ENCODE measurements at places on chromosomes 12 and 14. TPM values are rescaled to one million over a fixed set of nuclear protein-coding genes. Genes with fewer than 3 reads are reported as not detected.

- DNase-seq: peak; percentile 98
These were observed 29.6 kb downstream of the EEA1 start for GRCh38 chr12:92899386-92900001.

Gene KRT72
- not detected for total RNA-seq

Gene OR10AD1
- total RNA-seq: not detected

- peak; percentile 37 for DNase-seq
These were observed 4.2 kb upstream of the PLEKHA5 start for GRCh38 chr12:19125325-19125724.

DNA sequence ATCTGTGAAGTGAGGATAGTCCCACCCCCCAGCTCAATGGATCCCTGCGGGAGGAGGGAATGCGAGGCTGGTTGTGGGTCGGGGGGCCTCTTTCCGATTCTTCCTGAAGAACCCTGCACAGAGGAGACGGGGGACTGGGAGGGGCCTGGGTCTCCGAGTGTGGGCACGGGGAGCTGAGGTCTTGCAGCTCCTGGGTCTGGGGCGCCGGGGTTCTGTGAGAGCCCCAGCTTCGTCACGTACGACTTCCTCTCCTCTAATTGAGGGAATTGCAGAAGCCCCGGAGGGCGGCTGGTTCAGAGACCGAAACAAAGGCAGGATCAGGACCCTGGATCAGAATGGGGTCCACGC, 66.6 kb downstream of the DIO3 start:
- DNase-seq: no peak

Gene KRT74
- not detected for total RNA-seq

GRCh38 chr14:71554959-71555612, 377.1 kb upstream of the RGS6 start:
- DNase-seq: no peak

GRCh38 chr12:12333407-12334366, 16.4 kb downstream of the MANSC1 start:
- DNase-seq: peak; percentile 81

DNA sequence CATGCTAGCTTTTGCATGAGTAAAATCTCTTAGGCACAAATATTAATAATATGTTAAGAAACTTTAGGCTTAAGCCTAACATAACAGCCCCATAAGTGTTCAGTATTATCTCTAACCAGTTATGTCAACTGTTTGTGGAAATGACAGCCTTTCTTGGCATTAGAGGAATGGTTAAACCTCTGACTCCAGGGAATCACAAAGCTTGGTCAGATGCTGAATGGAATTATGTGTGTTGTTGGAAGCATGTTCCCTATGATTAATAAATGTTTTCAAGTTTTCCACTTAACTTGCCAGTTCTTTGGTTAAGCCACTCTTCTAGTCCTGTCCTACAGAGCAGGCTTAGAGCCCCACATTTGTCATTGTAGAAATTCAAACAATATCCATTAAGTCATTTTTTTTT, 17.0 kb downstream of the PSEN1 start:
- DNase-seq: no peak

DNA sequence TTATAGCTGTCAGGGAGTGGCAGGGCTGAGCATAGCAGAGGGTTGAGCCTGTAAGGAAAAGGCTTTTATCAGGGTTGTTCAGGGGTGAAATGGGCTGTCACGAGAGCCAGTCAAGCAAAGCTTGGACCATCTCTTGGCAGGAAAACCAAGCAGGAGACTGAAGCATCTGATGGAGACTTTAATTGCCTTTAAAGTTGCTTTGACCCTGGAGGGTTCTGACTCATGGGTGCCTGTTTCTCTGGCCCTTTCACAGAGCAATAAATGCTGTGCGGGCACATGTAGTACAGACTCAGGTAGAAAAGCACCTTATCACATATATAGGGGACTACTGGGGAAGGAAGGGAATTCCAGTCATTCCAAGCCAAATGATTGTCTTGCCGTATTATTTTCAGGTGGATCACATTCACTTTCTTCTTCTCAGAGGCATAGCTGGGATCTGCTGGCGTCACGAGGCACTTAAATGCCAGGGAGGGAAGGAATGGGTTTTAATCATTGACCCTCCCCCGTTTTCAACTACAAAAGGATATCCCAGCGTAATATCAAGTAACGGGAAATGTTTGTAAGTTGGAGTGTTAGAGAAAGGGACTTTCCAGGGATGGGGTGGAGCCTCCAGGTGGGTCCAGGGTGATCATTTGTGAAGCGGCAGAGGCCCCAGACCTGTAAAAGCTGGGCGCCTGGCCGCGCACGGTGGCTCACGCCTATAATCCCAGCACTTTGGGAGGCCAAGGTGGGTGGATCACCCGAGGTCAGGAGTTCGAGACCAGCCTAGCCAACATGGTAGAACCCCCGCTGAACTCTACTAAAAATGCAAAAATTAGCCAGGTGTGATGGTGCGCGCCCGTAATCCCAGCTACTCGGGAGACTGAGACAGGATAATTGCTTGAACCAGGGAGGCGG, 34.9 kb downstream of the PLEKHD1 start:
- DNase-seq: no peak

DNA sequence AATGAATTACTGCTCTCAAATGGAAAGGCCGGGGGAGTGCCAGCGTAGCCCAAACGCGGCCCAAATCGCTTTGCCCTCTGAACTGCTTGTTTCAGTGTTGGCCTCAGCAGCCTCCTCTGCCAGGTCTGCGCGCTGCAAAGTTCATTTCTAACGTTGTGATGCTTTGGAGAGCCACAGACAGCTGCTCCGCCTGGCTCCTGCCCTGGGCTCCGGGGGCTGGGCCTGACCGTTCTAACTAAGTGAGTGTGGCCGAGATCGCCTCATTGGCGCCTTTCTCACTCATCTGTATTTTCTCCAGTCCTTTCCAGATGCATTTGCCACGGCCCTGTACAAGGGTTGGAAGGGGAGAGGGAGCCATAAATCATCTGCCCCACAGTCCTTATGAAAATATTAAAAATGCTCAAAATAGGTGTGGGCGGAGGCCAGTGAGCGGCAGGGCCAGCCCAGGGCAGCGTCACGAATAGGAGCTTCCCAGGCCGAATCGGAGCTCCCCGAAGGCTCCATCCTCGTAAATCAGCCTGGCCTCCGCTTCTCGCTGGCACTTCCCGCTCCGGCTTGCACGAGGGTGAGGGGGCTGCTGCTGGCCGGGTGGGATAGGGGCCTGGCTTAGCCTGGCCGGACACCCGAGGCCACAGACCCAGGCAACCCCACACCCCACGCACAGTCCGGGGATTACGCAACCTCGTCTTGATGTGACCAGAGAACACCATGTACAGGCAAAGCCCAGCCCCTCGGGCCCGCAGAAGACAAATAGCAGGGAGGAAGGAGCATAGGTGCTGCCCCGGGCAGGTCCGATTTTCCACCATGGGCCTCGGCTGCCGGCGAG, 196.6 kb upstream of the DIO3 start:
- DNase-seq: no peak

Gene NTN4
- 9.9 TPM for total RNA-seq

Gene CCDC175
- not detected for total RNA-seq

GRCh38 chr14:34237677-34238076, 224.4 kb downstream of the SPTSSA start:
- no peak for DNase-seq

GRCh38 chr12:47977772-47978597, 14.6 kb downstream of the TMEM106C start:
- no peak for DNase-seq

DNA sequence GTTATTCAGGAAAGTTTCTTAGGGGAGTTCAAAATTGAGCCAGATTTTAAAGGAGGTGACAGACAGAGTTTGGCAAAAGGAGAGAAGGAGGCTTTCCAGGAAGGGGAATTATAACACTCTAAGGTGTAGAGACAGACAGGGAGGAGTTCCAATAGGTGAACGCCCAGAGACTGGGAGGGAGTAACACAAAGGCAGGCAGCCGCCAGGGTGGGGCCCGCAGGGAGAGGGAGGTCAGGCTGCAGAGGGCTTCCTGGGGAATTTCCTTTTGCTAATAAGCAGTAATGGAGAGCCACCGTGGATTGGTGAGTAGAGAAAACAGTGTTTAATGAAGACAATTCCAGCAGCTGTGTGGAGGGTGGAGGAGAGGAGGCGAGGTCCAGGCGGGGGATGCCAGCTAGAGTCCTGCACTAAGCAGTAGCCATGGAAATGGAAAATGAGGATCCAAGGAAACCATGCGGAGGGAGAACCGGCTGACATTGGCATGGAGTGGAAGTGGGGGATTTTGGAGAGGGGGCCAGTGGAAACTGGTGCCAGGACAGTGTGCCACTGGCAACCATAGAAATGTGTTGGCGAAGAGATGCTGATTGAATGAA, 22.2 kb downstream of the GRIN2B start:
- DNase-seq: no peak

- DNase-seq: no peak
These were observed 31.6 kb downstream of the SENP1 start for GRCh38 chr12:48074266-48074665.

GRCh38 chr12:84247931-84248330, 664.7 kb downstream of the SLC6A15 start:
- DNase-seq: no peak

DNA sequence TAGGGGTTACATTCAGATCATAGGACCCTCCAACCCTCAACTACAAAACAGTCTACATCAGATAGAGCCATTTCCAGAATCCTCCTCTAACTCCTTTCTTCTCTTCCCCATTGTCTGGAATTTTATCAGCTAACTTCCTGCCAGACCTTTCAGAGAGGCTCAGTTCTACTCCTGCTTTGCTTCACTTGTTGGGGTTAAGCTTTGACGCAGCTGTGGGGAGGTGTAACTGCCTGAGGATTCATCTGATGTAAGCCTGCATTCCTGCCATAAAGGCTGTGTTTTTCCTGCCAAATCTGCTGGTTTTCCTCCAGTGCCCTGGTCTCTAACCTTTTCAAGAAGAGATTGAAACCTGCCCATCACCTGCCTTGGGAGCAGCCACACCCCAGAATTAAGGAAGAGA, 16.9 kb downstream of the DHRS2 start:
- no peak for DNase-seq

Gene CCDC184
- total RNA-seq: 0.29 TPM

Gene CIDEB
- total RNA-seq: not detected

GRCh38 chr14:103206023-103206481, 82.8 kb downstream of the TNFAIP2 start:
- no peak for DNase-seq

GRCh38 chr12:121748218-121748570, 35.6 kb downstream of the TMEM120B start:
- peak; percentile 29 for DNase-seq

DNA sequence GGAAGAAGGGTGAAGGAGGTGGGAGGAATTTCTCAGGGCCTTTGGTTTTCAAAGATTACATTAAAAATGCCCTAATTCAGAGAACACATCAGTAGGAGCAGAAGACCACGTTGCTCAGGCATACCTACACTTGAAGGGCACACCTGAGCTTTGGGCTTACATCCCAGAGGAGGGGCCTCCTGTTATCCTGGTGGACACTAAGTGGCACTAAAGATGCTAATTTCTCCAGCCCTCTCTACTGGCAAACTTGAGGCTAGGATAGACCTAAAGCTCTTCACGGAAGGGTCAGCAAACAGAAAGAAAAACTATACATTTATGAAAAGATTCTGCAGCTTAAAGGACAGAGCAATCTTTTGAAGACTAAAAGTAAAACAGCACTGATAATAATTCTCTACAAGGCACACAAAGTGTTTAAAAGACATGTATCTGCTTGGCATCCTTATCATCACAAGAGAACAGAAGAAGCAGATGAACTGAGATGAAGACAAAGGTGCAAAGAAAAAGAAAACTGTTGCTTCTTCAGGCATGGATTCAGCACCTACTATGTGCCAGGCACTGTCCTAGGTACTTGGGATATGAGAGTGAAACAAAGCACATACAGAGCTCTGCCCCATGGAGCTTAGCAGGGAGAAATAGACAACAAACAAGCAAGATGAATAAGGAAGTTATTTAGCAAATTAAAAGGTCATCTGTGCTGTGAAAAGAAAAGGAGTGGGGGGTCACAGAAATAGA, 137.5 kb downstream of the NUAK1 start:
- DNase-seq: no peak

GRCh38 chr14:92846162-92846897, 52.2 kb downstream of the GOLGA5 start:
- DNase-seq: peak; percentile 71

DNA sequence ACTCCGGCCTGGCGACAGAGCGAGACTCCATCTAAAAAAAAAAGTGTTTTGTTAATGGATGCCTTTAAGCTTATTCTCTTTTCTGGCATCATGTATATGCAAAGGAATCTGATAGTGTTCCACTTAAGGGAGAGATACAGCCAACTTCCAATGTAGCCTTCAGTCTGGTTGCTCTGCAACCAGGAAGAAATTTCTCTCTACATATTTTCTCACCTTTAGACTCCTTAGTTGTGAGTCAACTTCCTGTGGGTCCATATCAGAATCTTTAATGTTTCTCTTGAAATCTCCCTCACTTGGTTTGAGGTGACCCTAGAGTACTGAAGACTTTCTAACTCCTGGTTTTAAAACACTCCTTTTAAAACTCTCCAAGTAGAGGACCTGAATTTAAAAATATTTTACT, 340.4 kb downstream of the SLC6A15 start:
- peak; percentile 9 for DNase-seq

- no peak for DNase-seq
These were observed 6.3 kb downstream of the TSPAN11 start for GRCh38 chr12:30932881-30933280.

Gene BMP4
- total RNA-seq: 3.8 TPM

DNA sequence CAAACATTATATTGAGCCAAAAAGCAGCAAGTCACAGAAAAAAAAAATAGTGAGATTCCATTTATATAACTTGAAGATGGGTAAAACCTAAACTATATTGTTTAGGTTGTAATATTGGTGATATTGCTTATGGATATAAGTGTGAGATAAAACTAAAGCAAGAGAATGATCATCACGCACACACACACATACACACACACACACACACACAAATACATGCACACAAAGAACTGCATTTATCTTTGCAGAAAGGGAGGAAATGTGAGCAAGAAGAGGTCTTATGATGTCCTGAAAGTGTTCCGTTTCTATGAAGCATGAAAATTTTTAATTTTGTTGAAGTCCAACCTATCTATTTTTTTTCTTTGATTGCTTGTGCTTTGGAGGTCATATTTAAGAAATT, 16.4 kb upstream of the AMN1 start:
- DNase-seq: no peak

GRCh38 chr12:52178443-52178842, 13.4 kb downstream of the KRT80 start:
- DNase-seq: no peak

DNA sequence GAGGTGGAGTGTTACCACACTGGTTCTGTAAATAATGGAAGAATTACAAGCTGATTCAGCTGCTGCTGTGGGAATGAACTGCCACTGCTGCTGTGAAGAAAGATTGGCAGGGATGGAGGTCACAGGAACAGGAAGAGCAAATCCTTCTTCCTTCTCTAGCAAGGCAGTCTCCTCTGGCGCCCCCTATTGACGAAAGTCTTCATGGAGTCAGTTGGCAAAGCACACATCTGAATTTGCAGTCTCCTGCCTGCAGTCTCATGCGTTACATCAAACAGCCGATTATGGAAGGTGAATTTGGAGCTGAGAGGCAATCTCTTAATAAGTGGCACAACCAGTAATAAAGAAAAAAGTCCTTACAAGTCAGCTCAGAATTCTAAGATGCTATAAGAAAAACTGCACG, 106.0 kb upstream of the TMTC1 start:
- DNase-seq: peak; percentile 36
